Amygdala (tissue), 56 donors: ENCODE measurements at places on chromosomes 11 and 22.

- DNase-seq, result no peak
Observed at GRCh38 chr22:46449974-46450745, 87.3 kb downstream of the CELSR1 start.

DNA sequence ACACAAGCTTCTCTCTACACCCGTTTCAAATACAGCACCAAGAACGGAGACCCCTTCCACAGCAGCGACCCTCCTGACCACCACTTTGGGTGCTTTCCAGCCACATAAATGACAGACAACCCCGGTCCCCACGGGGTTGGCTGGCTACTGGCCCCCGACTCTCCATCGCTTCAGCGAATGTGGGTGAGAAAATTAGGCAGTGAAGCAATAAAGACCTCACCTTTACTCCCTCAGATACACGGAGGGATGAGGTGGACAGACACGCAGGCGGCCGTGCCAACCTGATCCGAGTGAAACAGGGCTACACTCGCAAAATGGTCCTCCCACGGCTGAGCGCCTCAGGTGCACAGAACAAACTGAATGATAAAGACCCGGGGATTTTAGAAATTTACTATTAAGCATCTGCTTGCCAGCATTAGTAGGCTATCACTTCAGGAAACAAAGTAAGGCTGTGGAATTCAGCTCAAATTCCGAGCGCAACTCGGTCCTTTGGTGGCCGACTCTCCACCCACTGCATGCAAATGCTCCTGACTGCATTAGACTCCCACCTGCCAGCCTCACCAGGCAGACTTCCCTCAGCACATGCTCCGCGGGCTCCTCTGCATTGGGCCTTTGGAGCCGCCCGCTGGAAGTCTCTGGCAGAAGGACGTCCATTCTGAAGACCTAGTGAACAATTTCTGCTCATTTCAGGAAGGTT lies 12.8 kb upstream of the EFCAB6 start:
- no peak for DNase-seq

DNA sequence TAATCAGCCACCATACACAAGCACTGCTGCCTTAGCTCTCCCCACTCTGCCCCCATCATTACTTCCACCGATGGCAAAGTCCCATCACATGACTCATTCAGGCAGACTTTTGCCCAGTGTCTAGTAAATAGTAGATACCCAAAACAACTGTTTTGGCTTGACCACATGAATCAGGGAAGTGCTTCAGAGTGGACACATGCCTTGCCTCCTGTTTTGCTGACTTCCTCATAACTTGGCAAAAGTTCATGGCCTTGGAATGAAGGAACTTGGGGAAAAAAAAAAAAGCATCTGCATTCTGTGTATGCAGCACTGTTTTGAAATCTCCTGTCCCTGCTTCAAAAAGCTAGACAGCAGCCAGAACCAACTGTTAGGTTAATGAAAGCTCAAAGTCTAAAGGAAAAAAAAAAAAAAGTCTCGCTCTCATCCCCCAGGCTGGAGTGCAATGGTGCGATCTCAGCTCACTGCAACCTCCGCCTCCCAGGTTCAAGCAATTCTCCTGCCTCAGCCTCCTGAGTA lies 335.3 kb downstream of the FAM181B start:
- DNase-seq, result no peak

DNA sequence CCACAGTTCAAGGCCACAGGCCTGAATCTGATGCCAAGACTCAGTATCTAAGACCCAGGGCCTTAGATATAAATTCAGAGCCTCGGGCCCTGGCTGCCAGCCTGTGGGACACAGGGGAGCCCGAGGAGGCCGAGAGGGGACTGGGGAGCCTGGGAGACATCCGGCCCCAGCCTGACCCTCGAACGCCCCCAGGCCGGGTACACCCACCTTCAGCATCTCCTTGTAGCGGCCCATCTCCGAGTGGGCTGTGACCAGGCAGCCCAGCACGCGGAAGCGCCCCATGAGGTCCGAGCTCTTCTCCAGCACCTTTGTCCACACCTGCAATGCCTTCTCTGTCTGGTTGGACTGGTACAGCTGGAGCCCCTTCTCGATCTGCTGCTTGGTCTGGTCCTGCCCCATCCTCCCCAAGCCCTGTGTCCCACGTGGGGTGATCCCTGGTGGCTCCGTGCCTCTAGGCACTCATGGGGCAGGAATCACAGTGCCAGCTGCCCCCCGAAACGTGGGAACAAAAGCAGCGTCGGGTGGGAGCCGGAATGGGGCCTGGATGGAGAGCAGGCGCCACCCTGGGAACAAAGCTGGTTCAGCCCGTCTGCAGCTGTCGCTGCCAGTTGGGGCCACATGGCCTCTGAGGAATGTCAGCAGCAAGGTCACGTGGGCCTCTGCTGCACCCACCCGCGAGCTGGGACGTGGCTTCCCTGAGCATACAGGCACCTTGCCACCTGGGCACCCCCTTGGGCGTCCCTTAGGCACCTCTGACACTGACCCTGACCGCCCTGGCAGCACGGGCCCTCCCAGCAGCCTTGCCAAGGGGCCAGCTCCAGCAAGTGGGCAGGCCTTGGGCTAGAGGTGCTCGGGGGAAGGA lies at the start of gene RAPSN:
TSS of gene RAPSN (minus strand) at position 571 of the 862 bp plus-strand sequence. CDS start at position 399, 172 bp downstream.
- DNase-seq, result no peak

DNA sequence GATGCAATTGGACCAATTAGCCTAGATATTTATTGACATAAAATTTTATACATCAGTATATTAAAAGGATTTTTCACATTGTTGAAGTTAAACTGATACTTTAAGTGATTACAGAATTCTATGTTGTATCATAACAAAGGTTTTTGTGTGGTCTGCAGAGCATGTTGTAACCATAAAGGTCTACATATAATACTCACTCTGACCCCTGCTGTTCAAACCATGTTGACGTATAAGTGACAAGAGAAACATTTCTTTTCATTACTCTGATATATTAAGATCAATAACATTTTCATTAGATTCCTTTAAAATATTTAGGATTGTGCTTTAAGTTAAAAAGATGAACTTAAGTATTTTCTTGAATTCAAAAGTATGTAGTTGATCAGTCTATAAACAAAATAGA lies 63.9 kb downstream of the GAS2 start:
- no peak for DNase-seq
